ENCODE measurements at places on chromosomes 1 and 21.

- DNase-seq, result no peak
Observed at GRCh38 chr21:27268290-27268689, 301.4 kb upstream of the ADAMTS5 start.

- no peak for DNase-seq
Observed at GRCh38 chr1:159196543-159196942, 8.1 kb upstream of the ACKR1 start.

DNA sequence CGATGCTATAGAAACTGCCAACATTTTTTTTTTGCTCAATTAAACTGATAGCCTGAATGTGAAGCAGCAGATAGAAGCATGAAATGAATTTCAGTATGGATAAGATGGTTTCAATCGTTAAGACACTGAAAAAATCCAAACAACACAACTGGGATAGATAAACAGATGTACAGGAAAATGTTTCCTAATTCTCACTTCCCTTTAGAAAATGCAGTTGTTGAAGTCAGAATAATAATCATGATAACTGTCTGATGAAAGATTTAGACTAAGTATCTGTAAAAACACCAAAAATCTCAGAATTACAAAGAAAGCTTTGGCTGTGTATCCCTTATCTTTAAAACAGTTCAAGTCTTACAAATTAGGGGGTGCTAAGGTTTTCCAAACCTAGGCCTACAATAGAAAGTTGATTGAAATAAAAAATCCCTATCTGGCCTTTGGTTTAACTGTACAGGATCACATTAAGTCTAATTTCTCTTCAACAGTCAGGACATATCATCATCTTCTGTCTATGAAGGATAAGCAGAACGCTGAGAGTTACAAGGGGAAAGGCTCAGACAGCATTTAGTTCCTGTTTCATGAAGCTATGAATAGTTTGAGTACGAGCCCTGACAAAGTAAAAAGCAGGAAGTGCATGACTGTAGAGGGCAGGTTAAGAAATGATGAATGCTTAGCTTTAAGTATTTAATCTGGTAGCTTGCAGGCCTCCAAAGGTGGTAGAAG lies 203.2 kb downstream of the APP start:
- no peak for DNase-seq

DNA sequence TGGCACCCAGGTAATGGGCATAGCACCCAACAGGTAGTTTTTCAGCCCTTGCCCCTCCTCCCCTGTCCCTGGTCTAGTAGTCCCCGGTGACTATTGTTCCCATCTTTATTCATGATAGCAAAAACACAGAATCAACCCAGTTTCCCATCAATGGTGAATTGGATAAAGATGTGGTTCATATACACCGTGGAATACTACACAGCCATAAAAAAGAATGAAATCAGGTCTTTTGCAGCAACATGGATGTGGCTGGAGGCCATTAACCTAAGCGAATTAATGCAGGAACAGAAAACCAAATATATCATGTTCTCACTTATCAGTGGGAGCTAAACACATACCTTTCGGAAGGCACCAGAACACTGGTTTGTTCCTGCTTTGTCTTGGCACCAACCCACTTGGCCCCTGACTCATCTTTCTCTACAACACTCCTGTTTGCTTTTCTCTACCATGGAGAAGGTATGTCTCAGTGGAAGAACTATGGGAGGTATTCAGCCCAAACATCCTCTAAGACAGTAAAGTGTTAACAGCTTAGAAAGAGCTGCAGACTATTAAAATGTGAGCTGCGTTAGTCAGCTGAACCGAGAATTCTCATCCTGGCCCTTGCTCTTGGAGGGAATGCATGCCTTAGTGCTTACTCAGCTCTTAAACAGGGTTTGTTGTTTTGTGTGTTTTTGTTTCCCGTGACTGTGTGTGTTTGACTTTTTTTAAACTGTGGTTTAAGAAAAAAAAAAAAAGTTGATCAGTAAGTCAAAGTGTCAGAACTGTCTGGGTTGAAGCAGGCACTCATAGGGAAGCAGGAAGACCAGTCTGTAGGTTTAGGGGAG lies 203.0 kb downstream of the TOMM20 start:
- peak; percentile 96 for DNase-seq

GRCh38 chr1:239841631-239842030 lies 250.1 kb upstream of the FMN2 start:
- no peak for DNase-seq

DNA sequence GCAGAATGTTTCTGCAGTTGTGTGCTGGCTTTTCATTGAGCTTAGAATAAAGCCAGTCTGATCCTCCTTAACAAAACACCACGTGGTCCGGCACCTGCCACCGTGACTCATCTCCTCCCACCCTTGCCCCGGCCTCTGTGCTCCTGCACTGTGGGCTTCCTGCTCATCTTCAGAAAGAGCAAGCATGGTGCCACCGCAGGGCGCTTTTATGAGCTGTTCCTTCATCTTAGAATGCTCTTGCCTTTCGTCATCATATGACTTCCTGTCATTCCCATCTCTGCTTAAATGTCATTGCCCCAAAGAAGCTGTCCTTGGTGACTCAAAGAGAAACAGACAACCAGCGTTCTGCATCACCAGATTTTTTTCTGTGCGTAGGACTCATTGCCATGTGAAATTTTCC lies 117.8 kb downstream of the HHAT start:
- peak; percentile 75 for DNase-seq

DNA sequence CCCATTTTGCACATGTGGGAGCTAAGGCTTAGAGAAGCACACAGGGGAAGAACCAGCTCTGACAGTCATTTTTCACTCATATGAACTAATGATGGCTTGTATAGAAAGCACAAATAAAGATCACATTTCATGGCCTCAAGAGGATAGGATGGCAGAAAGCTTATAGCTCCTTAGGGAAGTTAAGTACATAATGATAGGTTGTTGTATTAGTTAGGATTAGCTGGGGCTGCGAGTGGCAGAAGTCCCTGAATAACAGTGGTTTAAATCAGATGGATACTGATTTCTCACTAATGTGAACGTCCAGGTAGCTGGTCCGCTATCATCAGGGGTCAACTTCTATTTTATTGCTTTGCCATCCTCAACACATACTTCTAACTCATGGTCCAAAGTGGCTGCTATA lies 284.0 kb downstream of the RPS6KC1 start:
- DNase-seq, result no peak

GRCh38 chr1:156490401-156491032 lies 10.1 kb downstream of the MEF2D start:
- DNase-seq, result peak; percentile 66

GRCh38 chr1:147247656-147248238 lies 5.3 kb downstream of the CHD1L start:
- no peak for DNase-seq

DNA sequence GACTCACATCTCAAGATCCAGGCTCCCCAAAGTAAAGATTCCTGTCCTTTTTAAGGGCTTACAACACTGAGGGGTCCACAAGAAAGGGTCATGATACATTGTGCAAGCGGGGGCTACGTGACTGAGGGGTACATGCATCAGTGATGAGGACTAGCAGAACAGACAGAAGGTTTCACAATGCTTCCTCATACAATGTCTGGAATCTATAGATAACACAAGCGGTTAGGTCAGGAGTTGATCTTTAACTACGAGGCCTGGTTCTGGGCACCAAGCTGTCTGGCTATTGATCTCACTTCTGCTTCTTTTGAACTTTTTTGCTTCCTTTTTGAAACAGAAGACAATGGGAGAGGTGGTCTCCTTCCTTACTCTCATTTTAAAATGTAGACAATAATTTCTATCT lies 718.6 kb downstream of the AMY1C start:
- DNase-seq, result no peak

DNA sequence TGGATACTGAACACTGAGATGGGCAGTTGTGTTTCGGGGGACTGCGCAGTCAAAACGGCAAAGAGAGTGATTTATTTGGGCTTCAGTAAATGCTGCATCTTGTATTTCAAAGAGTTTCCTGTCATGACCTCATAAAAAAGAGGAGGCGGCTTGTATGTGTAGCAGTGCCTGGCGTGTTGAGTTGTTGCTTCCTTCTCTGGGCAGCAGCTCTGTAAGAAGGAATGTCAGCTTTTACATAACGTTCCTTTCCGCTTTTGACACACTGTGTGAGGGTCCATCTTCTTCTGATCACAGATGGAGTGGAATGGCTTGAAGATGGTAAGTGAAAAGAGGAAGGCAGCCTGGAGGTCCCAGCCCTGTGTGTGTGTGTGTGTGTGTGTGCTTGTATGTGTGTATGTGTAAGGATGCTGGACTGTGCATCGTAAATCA lies 941 bp downstream of the ELAVL4 start:
- no peak for DNase-seq

- DNase-seq, result peak; percentile 84
Observed at GRCh38 chr1:178501705-178502329, 5.1 kb upstream of the CLEC20A start.

DNA sequence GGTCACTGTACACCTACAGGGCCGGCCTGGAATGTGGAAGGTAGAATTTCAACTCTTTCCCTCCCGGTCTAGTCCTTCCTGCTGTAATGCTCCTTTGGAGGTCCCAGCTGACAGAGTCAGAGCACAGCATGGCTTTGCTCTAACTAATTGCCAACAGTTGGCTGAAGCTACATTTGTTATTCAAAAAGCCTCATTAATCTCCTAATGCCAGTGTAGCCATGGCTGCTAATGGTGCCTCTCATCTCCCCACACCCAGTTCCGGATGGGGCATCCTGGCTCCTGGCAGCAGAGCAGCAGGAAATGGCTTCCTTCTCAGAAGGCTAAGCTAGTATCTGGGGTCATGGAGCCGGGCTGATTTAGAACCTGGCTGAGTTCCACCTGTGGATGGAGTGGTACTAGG lies 18.7 kb upstream of the CAMK1G start:
- no peak for DNase-seq

- peak; percentile 93 for DNase-seq
Observed at GRCh38 chr1:941588-942383, 17.3 kb downstream of the NOC2L start.

DNA sequence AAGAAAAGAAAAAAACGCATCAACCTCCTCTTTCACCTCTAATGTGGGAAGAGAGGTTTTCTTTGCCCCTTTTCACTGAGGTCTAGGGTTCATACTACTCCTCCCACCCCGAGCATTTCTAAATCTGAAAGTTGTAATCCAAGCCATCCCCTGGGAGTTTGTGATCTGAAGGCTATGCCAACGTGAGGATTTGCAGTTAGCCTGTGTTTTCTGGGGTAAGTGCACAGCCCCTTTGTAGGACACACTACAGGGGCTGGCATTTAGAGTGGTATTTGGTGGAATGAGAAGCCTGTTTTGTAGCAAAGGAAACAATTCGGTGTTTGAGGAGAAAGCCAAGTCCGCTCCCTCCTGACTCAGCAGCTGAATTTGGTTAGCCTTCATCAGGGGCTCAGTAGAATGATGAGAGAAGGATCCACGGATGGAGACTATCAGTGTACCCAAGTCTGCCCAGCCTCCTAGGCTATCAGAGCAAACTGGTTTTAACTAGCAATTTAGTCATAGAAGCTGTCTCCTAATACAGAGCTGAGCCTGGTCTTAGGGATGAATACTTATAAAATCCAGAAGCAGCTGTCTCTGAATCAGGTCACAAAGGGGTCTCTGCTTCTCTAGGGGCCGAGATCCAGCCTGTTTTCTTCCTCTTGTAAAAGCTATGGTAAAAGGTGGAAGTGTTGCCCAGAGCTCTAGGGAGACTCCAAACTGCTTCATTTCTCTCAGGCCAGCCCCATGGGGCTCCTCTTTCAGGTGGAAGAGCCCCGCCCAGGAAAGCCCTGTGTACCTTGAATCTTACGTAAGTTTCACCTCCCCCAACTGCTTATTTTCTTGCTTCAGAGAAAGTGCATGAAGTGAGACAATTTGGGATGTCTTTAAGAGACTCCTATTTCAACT lies 2.1 kb downstream of the PCP4L1 start:
- DNase-seq, result no peak

DNA sequence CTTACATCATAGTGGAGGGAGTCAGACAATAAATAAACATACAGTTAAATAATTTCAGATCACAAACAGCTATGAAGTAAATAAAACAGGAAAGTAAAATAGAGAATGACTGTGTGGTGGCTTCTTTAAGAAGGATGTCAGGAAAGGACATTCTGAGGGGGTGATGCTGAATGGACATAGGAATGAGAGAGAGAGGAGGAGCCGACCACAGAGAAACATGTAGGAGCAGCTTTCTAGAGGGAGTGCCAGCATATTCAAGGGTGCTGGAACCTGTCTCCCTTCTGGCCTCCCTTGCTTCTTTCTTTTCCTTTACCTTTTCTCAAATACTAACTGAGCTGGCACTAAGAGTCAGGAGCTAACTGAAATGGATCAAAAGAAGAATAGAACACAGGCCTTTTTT lies 20.5 kb upstream of the BCL10 start:
- DNase-seq, result peak; percentile 11

DNA sequence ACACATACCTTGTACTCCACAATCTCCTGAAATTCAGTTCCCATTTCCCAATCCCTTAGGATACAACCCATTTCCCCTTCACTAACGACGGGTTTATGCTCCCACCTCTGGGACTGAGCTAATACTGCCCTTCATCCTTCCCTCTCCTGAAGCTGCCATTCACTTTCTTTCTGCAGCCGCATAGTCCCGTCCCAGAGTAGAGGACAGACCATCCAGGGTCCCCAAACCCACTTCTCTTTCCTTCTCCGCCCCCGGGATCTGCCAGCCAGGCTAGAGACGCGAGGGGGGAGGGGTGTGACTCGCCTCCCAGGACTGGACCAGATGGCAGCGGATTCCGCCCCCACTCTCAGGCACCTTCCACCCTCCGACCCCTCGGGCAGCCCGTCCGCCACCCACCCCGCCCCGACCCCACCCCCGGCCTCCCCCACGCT lies 679 bp downstream of the ABL2 start:
- peak; percentile 80 for DNase-seq

- no peak for DNase-seq
Observed at GRCh38 chr1:177476676-177477075, 305.9 kb downstream of the BRINP2 start.

GRCh38 chr1:179023946-179024650 lies 1.6 kb upstream of the FAM20B start:
- no peak for DNase-seq

GRCh38 chr1:235941876-235942624 lies 75.3 kb upstream of the LYST start:
- DNase-seq, result no peak

GRCh38 chr1:223285452-223285851 lies 78.5 kb downstream of the SUSD4 start:
- DNase-seq, result no peak

DNA sequence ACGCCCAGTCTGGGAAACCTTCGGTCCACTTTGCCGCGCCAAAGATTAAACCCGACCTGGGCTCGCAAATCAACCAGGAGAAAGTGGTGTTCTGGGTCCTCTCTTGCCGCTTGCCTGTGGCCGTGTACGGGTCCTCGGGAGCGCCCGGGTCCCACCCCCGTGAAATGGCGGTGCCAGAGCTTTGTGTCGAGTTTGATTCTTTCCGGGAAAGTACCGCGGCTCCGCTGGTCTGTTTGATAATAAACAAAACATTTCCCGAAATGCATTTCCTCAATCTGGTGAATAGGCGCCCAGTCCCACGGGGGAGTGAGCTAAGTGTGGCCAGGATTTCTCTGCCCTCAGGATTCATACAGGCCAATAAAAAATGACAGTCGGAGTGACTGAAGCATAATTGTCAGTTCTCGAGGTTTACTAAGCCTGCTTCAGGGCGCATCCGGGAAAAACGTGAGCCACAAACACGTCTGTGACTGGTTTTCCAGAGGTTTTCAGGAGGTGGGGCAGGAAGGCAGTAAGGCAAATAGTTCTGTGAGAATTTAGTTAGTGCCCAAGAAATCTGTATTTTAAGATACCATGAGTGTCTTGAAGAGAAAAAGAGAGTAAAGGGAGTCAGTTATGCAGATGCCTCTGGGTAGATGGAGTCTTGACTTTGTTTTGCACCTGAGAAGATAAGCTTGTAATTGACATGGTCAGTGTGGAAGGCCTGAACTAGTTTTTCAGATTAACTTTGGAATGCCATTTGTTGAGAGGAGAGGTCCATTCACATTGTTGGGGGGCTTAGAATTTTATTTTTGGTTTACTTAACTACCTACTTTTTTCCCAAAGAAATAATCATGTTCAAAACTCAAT lies 675 bp downstream of the IFNAR1 start:
- DNase-seq, result peak; percentile 63

Data from islet precursor cell (in vitro differentiated cells).